Posterior cingulate gyrus (tissue), 11 donors: ENCODE measurements at places on chromosomes 4 and X.

GRCh38 chr4:40721730-40722171 lies 28.0 kb upstream of the NSUN7 start:
- no peak for DNase-seq

DNA sequence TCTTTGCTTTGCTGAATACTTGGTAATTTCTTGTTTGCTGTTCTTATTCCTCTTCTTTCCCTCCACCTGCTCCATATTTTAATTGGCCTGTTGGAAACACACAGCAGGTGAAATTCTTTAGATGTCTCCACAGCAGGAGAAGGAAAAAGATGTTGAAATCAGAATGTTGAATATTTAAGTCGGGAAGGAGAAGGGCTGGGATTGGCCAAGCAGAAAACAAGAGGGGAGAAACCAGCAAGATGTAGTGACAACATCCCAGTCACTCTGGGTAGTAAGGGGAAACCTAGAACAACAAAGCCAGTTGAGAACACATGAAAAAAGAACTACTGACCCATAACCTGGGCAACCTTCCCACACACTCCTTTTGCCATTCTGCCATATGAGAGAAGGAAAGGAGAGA lies 37.3 kb upstream of the STAG2 start:
- DNase-seq = no peak

GRCh38 chrX:42519666-42520231 lies 258.2 kb downstream of the PPP1R2C start:
- no peak for DNase-seq

GRCh38 chr4:139499186-139499585 lies 45.3 kb downstream of the RAB33B start:
- no peak for DNase-seq

DNA sequence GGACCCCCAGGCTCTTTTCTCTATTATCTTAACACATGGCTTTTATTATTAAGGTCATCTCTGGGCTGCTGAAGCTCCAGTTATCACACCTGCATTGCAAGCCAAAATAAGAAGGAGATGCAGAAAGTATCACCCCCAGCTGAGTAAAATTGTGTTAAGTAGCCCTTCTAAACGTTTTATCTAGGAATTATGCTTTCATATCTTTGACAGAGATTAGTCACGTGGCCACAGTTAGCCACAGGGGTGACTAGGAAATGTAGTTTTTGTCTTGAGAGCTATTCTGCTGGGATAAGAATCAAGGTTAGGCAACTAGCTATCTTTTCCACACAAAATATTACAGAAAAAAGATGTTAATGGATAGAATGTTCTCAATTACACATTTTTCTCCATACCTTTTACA lies 102.1 kb downstream of the ANXA3 start:
- DNase-seq = no peak
